ENCODE measurements at places on chromosomes 3 and 15.

DNA sequence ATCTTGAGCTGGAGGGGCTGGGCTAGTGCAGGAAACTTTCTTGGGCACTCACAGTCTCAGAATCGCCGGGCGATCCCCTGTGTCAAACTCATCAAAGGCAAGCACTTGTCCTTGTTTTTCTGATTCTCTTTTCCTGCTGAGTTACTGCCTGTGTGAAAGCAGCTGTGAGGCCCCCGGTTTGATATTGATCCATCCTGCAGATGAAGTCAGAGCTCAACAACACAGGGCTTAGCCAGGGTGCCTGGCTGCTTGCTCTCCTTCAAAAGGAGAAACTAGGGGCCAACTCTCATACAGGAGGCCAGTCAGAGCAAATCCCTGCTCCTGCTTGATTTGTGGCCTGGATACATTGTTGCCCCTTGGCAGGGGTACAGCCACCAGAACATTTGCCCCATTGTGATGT, 22.9 kb downstream of the CLSTN2 start:
- DNase-seq, result no peak

GRCh38 chr3:118526758-118527513, 507.7 kb downstream of the IGSF11 start:
- DNase-seq, result no peak

GRCh38 chr15:31472636-31473384, 146.2 kb downstream of the KLF13 start:
- no peak for DNase-seq

- DNase-seq, result no peak
Measured at GRCh38 chr3:49680493-49681231, 6.5 kb downstream of the APEH start.

DNA sequence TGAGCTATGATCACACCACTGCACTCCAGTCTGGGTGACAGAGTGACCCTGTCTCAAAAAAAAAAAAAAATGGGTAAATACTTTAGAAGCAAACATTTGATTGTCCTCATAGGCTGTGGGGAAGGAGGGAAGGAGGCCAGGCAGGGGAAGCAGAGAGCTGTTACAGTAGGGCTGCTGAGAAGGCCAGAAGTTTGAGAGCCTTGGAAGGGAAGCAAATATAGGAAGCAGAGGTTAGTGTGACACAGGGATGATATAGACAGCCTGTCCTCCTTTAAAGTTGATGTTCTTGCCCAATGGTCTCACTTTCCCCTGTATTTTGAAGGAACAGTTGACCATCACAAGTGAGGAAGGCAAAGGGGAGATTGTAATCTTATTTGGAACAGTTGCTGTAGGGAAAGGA, 5.3 kb upstream of the ALPK3 start:
- no peak for DNase-seq

GRCh38 chr15:77119446-77119845, 48.5 kb upstream of the TSPAN3 start:
- DNase-seq, result no peak

DNA sequence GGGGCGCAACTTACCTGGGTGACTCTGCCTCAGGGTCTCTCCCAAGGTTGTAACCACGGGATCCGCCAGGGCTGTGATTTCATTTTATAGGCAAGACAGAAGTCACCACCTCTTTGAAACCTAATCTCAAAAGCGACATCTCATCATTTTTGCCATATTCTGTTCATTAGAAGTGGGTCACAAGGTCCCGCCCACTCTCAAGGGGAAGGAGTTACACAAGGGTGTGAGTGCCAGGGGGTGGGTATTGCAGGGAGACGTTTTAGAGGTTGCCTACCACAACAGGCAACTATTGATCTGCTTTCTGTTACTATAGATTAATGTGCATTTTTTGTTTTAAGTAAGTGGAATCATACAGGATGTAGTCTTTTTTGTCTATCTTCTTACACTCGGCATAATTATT, 56.6 kb upstream of the ADPGK start:
- DNase-seq, result no peak

DNA sequence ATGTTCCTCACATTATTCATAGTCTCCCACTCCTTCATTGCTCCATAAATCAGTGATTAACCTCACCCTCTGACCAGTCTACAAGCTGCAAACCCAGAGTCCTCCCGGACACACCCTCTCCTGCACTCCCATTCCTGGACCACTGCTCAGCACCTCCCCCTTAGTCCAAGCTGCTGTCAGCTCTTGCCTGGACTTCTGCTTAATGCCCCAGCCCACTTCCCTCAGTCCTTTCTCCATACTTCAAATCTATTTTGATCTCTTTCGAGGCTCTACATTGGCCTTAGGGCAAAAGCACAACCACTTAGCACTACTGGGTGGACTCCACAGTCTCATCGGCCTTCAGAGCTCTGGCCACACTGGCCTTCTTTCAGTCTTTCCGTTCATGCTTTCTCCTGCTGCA, 79.4 kb upstream of the FAM98B start:
- DNase-seq, result no peak

GRCh38 chr3:189635339-189635738, 4.2 kb downstream of the TP63 start:
- no peak for DNase-seq

Measured in activated naive CD4-positive, alpha-beta T cell (primary cell).